Activated CD8-positive, alpha-beta memory T cell treated with anti-CD3 and anti-CD28 coated beads, Interleukin-2, amount 10 ng/mL, durations not matched to agents 7 days and 5 days (primary cell): ENCODE measurements at places on chromosomes 6 and 20. TPM values are rescaled to one million over a fixed set of nuclear protein-coding genes. Genes with fewer than 3 reads are reported as not detected.

DNA sequence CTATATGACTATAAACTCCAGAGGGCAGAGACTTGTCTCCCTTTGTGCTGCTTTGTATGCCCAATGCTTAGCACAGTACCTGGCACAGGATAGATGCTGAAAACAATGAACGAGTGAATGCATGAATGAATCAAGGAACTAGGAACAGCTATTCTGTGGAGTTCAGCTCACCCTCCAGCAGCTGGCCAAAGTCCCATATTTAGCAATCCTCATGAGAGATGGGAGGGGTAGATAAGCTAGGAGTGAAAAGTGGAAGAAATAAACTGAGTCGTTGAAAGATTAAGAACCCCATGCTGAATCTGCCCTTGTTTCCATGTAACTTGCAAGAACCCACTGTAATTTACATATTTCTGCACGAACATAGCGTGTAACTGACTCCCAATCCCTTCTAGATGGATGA lies 106.5 kb downstream of the MAFB start:
- no peak for DNase-seq

Gene PAK5
- not detected for total RNA-seq

DNA sequence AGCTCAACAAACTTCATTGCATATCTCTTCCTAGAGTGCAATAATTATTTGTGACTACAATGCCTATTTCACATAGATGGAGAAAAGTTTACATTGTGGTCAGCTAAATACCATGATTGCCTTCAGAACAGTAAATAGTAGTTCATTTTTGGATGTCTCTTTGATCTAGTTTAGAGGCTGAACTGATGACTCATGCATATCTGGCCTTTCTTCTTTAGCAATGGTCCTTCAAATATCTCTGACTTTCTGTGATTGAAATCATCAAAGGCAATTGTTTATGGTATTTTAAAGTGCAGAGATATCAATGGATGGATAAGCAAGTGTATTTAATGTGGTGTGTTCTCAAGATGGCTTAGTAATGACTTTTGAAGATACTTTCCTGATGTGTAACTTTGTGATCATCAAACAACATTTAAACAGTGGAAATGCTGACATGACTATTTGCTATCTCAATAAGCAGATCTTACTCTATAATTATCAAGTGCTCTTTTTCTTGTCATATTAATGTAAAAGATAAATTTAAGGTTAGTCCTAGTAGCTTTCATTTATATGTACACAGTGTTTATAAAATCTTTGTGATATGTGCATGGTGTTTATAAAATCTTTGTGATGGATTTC lies 523.7 kb upstream of the SLC35B3 start:
- no peak for DNase-seq

GRCh38 chr20:10795286-10796026 lies 121.7 kb upstream of the JAG1 start:
- no peak for DNase-seq

DNA sequence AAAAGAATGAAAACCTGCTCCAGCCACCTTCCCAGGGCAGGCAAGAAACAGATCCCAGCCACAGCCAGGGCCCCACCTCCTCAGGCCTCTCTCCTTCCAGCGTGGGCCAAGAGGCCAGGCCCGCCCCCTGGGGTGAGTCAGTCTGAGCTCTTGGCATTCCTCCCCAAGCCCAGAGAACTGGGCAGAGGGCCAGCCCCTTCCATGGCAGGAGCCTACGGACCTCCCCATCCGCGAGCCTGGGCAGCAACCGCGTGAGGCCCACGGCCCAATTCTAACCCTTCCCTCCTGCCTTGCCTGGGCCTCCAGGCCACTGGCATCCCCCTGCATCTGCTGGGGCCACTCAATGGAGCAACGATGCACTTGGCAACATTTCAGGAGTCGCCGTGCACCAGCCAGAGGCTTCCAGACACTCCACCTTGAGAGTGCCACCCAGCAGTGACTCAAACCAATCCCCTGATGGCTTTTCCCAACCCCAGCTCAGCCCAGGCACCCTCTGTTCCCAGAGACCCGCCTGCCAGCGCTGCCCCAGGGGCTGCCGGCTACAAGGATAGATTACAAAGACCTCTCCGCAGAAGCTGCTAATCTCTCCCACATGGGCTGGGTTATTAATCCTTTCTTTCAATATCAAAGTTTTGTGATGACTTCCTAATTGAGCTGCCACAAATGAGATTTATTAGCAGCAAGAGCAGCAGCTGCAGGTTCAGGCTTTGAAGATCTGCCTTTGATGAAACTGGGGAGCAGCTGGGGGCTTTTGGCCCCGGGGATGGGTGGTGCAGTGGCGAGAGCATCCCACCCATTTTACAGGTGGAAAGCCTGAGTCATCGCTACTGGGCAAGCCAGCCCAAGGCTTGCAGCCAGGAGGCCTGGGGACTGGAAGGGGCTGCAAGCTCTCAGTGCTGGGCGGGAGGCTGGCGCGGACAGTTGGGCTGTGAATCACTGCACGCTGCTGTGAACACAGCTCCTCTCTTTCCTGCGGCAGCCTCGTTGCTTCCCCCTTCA lies 85.7 kb downstream of the NFATC2 start:
- DNase-seq = no peak

Gene GPR6
- not detected for total RNA-seq

- no peak for DNase-seq
These were observed 3.8 kb upstream of the ECHDC1 start for GRCh38 chr6:127347178-127347577.

Gene LHFPL5
- not detected for total RNA-seq

DNA sequence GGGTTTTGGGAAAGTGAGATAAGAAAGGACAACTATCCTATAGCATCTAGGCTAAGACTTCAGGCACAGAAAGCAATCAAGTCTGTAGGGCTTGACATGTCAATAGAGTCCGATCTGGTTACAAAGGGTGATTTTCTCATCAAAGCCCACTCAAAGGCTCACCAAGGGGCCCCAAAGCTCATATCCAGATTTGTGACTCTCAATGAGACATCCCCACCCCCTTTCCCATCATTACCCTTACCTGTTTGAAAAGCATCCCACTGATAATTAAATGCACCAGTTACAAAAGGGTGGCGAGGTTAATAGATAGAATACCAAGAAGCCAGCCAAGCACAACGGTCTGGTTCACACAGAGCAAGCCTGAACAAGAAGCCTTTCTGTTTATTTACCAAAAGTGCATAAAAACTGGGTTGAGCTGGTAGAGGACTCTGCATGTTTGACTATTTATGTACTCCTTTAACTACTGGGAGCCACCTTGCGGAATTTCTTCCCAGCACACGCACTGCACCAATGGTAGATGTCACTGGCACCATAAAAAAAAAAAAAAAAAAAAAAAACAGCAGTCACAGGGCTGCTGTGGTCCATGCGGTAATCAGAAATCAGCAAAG lies 6.1 kb downstream of the JAG1 start:
- DNase-seq = no peak

DNA sequence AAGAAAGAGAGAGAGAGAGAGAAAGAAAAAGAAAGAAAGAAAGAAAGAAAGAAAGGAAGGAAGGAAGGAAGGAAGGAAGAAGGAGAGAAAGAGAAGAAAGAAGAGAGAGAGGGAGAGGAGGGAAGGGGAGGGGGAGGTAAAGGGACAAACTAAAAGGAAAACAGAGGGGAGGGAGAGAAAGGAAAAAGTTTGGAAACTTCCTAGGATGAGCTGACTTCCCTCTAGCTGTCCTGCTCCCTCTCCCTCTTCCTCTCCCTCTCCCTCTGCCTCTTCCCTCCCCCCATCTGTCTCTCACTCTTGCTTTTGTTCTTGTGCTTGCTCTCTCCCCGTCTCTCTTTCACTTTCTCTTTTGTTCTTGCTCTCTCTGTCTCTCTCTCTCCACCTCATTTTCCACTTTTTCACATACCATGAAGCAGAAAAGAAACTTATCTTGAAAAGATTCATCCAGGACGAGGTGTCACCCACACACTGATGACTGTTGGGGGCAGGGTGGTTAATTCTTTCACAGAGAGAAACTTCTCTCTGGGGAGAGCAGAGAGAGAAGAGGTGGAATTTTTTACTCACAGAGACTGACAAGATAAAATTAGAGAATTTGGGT lies 56.4 kb upstream of the DUSP22 start:
- DNase-seq = peak; percentile 79

- DNase-seq = no peak
These were observed 2.0 kb upstream of the GRM1 start for GRCh38 chr6:146026873-146027272.

Gene RAET1L
- total RNA-seq = not detected

GRCh38 chr6:5958921-5959320 lies 47.8 kb downstream of the NRN1 start:
- DNase-seq = no peak

Gene UBD
- 1.6 TPM for total RNA-seq

DNA sequence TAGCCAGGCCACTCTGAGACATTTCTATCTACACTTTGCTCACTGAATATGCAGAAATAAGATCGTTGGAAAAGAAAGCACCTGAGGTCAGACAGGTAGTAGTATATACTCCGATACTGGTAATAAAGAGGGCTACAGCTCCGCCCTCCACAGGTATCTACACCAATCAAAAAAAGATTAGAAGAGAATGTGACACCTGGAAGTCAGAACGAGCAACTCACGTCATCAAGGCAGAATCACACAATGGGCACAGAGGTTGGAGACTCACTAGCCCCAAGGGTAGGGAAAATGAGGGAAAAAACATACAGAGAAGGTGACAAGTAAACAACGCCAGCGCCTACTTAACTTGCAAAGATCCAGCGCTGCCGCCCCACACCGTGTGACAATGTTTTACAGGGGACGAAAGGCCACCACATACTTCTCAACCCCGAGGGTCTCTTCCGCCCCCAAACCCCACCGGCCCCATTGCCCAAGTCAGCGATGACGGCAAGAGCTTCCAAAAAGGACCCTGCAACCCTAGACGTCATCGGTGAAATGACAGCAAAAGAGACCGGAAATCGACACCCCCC lies 653 bp downstream of the LMBRD1 start:
- peak; percentile 67 for DNase-seq

GRCh38 chr20:48831718-48832404 lies 4.1 kb upstream of the PREX1 start:
- no peak for DNase-seq

Gene PTK7
- 0.33 TPM for total RNA-seq

DNA sequence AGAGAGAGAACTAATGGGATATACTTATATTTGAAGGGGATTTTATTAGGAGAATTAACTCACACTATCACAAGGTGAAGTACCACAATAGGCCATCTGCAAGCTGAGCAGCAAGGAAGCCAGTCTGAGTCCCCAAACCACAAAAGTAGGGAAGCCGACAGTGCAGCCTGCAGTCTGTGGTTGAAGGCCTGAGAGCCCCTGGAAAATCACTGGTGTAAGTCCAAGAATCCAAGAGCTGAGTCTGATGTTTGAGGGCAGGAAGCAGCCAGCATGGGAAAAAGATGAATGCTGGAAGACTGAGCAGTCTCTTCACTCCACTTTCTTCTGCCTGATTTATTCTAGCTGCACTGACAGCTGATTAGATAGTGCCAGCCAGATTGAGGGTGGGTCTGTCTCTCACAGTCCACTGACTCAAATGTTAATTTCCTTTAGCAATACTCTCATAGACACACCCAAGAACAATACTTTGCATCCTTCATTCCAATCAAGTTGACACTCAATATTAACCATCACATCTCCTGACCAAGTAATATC lies 823.9 kb downstream of the PHF3 start:
- no peak for DNase-seq

GRCh38 chr20:64006902-64007301 lies 26.0 kb downstream of the PRPF6 start:
- no peak for DNase-seq

DNA sequence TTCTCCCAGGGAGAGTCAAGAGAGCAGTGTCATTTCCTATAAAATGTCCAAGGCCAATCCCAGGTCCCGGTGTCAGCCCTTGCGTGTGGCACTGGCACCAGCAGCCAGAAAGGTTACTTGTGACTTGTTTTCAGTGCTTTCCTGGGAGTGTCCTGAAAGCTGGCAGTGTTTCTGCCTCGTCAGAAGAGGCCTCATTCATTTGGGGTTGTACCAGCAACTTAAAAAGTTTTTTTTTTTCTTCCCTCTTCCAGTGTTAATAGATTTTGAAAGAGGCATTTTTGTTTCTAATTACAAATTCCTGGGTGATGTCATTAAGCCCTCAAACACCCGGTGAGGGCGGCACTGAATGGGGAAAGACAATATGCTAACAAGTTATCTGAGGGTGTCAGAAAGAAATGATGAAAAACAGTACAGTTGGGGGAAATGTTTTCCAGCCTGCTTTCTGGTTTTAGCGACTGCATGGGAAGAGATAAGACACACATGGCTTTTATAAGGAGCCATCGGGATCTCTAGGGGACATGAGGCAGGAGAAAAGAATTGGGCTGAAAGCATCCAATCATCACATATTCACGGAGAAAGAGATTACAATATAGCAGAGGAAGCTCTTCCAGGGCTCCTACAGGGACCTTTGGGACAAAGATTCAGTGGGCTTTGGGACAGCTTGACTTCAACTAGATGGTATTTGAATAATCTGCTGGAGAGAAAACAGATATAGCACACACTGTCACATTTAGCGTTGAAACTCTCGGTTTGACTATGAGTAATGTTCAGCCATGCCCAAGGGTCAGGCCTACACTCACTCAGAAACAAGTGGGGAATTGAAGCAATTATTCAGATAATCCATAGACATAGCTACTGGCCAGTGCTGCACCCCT lies 153.0 kb downstream of the BCAS1 start:
- no peak for DNase-seq

- DNase-seq = no peak
These were observed 22.0 kb downstream of the FRMD1 start for GRCh38 chr6:168056892-168057527.

DNA sequence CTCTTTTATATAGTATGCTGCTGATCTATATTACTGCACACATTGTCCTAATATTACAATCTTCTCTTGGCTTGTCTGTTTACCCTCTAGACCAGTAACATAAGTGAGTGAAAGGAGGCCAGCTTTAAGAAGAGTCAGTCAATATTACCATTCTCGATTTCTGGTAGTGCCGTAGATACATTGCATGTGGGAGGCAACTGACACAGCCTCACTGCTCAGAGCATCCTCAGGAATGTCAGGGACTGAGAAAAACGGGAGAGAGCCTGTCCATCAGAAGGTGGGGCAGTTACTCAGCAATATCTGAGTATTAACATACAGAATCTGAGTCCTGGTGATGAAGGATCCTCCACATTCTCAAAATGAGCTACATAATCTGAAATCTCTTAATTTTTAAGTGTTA lies 259.9 kb downstream of the GJA1 start:
- no peak for DNase-seq

DNA sequence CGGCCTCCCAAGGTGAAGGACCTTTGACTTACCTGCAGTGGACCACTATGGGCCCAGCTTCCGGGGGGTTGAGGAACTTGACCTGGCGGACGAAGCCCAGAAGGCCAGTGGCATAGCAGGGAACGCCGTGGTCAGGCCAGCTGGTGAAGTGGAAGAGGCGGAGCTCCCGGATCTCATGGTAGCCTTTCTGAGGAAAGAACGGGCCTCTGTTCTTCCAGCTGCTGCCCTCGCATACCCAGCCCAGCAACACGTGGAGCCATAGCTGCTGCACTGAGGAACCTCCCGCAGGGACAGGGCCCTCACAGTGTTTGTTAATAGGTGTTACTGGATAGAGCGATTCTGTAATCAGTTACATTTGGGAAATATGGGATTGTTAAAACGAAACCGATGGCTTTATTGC lies 492.1 kb upstream of the CHD6 start:
- no peak for DNase-seq

Gene PBX2
- total RNA-seq = 61.6 TPM

- no peak for DNase-seq
These were observed 45.3 kb downstream of the ZNF292 start for GRCh38 chr6:87200469-87201175.
